Omental fat pad (tissue), 4 donors: ENCODE measurements at places on chromosomes 11 and 22.

DNA sequence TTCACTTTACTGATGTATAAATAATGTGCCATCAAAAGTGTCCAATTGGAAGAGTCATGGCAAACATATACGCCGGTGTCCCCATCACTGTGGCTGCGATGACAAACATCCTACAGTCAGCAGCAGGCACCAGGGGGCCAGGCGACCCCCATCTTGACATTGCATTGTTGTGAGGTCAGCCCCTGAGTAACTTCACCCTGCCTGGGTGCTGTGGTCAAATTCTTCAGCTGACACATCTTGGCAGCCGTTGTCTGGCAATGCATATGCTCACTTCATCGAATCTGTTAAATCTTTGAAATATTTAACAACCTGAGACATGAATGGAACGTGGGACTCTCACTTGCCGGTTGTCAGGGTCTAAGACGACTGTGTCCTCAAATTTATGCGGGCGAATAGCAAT, 430.9 kb downstream of the BRD1 start:
- DNase-seq, result no peak

DNA sequence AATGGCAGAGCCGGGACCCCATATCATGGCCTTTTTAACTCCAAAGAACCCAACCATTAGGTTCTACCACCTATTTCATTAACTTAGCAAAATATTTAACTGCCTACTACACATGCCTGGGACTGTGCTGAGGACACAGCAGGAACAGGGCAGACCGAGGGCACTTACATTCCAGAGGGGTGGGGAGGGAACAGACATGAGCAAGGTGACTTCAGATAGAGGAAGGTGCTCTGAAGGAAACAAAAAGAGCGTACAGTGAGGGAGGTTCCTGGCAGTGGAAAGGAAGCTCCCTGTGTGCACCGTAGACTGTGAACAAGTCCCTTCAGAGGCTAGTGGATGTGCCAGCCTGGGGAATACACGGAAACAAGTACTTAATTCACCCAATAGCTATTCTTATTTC, 82.8 kb downstream of the NAT10 start:
- DNase-seq, result no peak

DNA sequence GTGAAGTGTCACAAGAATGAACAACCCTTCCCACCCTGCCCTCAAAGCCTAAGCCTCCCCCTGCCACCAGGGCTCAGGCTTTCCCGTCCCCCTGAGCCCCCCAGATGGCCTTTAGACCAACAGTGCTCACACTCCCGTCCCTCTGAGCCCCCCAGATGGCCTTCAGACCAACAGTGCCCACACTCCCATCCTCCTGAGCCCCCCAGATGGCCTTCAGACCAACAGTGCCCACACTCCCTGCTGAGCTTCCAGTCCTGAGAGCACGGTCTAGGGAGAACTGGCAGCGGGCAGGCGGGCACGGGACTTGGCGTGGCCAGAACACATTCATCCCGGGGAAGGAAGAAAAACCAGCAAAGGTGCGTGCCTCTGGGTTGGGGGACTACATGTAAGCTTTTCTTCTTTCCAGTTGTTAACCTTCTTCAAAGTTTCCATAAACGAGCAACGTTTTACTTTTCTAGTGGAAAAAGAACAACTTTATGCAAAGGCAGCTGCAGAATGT, 2.5 kb downstream of the MRGPRG start:
- DNase-seq, result no peak

- DNase-seq, result no peak
Measured at GRCh38 chr11:16750417-16750816, 12.0 kb downstream of the C11orf58 start.

GRCh38 chr11:64022125-64022784, 13.5 kb upstream of the FLRT1 start:
- no peak for DNase-seq

DNA sequence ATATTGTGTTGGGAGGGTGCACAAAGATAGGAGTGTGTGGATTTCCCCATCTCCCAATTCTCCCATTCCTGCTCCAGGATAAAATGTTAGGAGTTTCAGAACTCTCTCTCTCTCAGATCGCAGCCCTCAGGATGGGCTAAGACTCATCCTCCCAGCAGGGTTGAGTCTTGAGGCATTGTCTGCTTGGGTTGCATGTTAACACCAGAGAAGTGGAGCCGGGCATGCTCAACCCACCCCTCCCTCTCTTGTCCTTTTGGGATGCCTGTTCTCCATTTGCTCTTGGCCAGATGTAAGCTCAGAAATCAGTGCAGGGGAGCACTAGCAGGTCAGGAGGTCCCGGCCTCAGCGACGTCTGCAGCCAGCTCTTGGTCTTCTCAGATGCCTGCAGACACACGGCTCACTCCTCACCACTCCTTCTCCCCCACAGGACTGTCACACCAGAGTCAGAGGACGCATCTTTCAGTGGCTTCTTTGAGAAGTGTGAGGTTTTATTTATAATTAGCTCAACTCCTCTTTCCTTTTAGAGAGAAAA, 1456.5 kb downstream of the TBC1D22A start:
- DNase-seq, result no peak

DNA sequence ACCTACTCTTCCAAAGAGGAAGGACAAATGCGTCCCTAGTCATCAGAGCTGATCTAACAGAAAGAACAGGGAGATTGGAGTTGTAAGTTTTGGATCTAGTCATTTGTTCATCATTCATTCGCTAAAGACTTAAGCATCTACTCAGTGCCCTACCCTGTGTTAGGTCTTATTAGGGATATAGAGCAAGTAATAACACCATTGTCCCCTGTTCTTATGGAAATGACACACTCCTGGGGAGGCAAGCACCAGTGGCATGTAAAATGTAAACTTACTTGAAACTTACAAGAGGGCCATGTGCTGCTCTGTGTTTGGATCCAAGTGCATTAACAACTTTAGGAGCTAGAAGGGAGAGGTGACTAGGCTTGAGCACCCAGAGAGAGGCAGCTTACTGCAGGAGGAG, 61.9 kb downstream of the P4HA3 start:
- DNase-seq, result no peak

GRCh38 chr11:61598886-61599868, 18.3 kb upstream of the SYT7 start:
- DNase-seq, result no peak

GRCh38 chr11:13762718-13763117, 94.2 kb downstream of the FAR1 start:
- no peak for DNase-seq

DNA sequence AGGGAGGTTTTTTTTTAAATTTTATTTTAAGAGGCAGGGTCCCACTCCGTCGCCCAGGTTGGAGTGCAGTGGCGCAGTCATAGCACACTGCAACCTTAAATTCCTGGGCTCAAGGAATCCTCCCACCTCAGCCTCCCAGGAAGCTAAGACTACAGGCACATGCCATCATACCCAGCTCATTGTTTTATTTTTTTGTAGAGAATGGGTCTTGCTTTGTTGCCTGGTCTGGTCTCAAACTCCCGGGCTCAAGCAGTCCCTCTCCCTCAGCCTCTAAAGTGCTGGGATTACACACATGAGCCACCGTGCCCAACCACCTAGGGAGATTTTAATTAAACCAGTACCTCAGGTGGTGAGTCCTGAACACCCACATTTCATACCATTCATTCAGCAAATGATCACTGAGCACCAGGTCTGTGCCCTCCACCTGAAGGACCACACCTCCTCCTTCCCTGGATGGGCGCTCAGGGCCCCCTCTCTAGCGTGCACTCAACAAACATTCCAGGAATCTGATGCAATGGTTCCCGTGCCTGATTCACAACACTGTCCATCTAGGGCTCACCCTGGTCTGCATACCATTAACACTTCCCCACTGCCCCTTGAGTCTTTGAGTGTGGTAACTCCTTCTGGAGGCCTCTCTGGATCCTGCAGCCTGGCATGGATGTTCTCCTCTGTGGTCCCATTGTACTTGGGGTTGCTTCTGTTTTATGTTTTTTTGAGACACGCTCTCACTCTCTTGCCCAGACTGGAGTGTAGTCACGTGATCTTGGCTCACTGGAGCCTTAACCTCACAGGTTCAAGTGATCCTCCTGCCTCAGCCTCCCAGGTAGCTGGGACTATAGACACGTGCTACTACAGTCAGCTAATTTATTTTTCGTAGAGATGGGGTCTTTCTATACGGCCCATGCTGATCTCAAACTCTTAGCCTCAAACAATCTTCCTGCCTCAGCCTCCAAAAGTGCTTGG, 9.6 kb upstream of the MYH9 start:
- DNase-seq, result no peak
